ENCODE measurements at places on chromosomes 11 and 22.
A peak's percentile ranks its signal among the peaks of the same experiment; 100 is the strongest.

DNA sequence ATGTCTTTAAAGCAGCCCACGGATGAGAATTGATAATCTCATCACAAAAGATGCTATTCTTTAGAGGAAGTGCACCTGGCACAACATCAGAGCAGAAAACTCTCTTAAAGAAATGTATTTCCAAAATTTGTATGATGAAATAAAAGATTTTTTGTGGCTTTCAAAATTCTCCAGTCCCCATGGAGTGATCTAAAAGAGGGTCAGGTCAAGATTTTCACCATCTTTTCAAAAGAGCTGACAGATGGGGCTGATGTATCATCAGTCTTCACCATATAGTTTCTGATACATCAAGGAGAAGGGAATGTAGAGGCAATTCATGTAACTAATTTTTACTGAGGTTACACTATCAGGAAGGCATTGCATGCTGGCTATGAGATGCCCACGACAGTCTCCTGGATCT, 11.7 kb downstream of the ME3 start:
- DNase-seq, result no peak

GRCh38 chr11:102112509-102112821, 2.2 kb downstream of the YAP1 start:
- DNase-seq, result no peak

GRCh38 chr11:78717041-78717440, 142.4 kb upstream of the NARS2 start:
- DNase-seq, result no peak

DNA sequence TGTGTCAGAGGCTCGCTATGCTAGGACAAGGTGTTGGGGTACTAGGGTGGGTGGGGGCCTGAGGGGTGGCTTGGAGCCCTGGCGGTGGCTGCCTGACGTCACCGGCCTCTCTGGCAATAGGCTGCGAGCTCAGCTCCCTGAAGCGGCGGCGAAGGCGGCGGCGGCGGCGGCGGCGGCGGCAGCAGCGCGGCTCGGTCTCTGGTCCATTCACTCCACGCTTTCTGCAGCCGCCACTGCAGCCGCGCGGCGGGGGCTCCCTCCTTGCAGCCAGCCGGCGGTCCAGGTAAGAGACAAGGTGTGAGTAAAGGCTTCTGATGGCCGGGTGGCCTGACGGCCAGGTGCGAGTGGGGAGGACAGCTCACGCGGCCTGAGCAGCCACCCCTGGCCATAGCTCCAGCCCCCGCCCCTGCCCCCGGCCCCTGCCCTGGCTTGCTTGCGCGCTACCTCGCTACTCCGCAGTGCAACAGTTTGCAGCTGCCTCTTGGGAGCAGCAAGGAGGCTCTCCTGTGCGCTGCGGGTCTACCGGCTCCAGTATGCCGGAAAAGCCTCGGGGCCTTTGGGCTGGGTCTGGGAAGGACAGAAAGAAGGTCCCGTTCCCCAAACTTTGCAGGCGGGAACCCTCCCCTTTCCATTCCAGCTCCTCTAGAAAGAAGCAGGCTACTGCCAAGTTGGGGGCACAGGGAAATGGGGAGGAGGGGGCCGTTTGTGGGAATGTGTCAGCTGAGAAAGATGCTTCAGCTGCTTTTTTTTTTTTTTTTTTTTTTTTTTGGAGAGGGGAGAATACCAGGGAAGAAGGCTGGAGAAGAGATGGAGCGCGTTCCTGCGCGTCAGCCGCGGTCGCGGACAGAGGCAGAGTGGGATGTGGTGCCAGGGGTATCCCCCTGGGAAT, at the start of gene C11orf87:
Gene C11orf87 (plus strand): TSS at position 210 of the 889 bp plus-strand sequence. CDS start 1,444 bp downstream, outside the sequence.
- DNase-seq, result no peak

- no peak for DNase-seq
Observed at GRCh38 chr11:35943309-35943708, 553 bp upstream of the LDLRAD3 start.

DNA sequence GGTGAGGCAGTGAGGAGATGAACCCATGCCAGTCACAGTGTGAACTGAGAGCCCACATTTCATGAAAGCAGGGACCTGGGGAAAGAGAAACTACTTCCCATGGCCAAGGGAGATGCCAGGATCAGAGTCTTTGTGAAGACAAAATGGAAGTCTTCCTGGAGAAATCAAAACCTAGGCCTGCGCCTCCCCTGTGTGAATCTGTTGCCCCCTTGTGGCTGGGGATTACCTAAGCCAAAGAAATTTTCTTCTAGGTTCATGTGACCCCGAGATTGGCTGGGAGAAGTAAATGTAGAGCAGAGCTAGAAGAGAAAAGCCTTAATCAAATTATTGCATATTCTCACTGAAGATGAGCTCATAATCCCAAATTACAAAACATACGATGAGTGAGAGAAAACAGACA, 1075.3 kb downstream of the TBC1D22A start:
- no peak for DNase-seq

GRCh38 chr22:35218079-35218478, 39.2 kb upstream of the HMGXB4 start:
- no peak for DNase-seq

DNA sequence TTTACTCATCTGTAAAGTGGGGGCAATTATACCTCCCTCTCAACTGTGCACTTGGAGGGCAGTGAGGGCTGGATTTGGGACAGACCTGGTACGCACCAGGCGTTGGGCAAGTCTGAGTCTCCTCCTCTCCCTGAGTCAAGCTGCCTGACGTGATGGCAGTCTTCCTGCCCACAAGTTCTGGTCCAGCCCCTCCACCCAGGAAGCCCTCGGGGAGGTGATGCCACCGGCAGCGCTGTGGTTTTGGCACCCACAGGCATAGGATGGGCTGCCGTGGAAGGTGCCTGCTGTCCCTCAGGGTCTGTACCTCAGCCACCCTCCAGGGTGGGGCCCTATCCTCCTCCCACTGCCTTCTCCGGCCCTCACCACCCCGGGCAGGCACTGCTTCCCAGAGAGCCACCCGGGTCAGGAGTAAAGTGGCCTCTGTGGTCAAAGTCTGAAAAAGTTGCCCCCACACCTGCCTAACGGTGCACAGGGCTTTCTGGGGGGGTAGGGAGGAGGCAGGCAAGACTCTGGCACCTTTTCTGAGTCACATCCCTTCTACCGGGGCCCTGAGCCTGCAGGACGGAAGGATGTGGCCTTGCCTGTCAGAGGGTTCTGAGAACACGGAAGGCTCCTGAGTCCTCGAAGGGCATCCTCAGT, 6.5 kb upstream of the APOBEC3H start:
- DNase-seq, result peak; percentile 68

- DNase-seq, result no peak
Observed at GRCh38 chr11:132254906-132255305, 884.5 kb downstream of the NTM start.

- DNase-seq, result peak; percentile 76
Observed at GRCh38 chr22:30287648-30288418, 1.5 kb downstream of the CASTOR1 start.

DNA sequence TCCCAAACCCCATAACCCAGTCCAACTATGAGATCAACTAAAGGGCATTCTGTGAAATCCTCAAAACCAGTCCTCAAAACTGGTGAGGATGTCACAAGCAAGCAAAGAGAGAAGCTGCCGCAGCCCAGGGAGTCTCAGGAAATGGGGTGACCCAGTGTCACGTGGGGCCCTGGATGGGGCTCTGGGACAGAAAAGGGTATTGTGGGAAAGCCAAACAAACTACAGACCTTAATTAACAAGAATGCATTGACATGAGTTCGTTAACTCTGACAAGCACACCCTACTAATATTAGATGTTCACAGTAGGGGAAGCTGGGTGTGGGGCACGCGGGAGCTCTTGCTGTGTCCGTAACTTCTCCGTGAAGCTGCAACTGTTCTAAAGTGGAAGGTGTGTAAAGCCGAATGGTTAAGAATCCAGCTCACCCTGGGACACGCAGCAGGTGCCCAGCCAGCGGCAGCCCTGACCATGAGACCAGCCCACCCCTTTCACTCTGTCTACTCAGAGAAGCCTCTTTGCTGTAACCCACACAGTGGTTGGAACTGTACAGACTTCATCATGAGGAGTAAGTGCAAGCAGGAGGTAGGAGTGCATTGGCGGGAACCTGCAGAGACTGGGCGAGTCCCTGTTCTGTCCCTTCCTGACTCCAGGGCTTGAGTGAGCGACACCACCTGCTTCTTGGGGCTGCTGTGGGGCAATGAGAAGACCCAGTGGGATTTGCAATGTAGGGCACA, 17.9 kb downstream of the LINC01488 start:
- no peak for DNase-seq

- no peak for DNase-seq
Observed at GRCh38 chr11:85299258-85299942, 327.7 kb downstream of the DLG2 start.

- DNase-seq, result no peak
Observed at GRCh38 chr11:98564233-98564632, 456.5 kb upstream of the CNTN5 start.

DNA sequence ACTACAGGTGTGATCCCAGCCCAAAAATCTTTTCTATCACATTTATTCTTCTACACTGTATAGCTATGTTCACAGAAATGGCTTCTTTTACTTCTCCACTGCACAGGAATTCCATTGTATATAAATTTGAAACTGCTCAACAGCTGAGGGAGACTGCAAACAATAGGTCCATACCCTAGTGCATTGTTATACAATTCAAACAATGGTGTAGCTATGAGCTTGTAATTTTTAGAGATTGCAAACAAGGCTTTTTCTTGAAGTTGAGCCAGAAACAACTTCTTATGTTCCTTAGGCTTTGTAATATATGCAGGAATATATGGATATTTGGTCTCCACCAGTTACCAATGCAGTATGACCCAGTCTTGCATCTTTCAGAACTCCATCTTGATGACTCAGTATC, 19.5 kb upstream of the SIK3 start:
- DNase-seq, result no peak

All from stimulated activated CD8-positive, alpha-beta memory T cell treated with anti-CD3 and anti-CD28 coated beads, Interleukin-7, amount 100 ng/mL, for 1 hour (primary cell).